ENCODE measurements at places on chromosomes 5 and 9.

DNA sequence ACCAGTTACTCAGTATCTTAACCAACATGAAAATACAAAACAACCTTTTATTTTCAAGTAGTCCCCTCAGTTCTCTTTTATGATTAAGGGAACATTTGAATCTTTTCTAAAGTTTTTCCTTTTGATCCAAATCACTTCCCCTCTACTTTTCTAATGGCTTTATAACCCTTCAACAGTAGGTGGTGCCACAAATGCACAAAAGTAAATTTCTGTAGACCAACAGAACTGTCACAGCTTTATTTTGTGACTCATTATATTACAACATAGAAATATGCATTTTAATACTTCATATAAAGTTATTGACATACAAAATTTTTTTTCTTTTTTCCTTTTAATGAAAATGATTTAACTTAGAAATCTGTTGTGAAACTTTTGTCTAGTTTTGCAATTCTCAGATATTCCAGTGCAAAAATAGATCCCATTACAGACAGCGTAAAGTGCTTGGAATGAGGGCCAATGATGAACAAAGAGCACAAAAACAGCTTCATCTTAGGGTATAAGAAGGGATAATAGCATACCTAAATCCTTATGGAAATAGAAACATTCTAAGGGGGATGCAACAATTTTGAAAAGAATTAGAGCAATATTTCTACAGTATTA is 17.0 kb downstream of the NIPSNAP3B start:
- no peak for DNase-seq

- no peak for DNase-seq
Observed at GRCh38 chr9:137745541-137745991, 126.8 kb downstream of the EHMT1 start.

- DNase-seq: no peak
Observed at GRCh38 chr9:82115900-82116299, 127.3 kb downstream of the SPATA31D1 start.

GRCh38 chr5:33268374-33268773 is 172.4 kb upstream of the TARS1 start:
- DNase-seq: no peak

GRCh38 chr9:136717399-136717798 is 5.0 kb downstream of the DIPK1B start:
- DNase-seq: no peak

GRCh38 chr5:58116346-58116745 is 343.5 kb downstream of the PLK2 start:
- DNase-seq: no peak

- DNase-seq: no peak
Observed at GRCh38 chr5:107979900-107980299, 309.2 kb upstream of the EFNA5 start.

DNA sequence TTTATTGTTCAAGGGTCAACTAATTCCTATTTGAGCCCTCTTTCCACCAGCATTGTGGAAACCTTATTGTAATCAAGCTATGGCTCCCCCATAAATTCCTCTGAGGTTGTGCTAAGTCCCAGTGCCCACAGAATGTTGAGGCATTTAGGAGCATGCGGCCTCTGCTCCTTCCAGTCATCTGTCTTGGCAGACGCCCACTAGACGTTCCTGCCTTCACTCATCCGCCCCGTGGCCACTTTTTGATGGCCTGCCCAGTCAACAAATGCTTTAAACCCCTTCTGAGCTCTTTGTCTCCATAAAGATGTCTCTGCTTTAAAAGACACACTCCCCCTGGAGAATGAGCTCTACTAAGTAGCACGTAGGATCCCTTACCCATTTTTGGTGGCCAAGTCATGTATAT is 104.7 kb downstream of the GAS1 start:
- no peak for DNase-seq

DNA sequence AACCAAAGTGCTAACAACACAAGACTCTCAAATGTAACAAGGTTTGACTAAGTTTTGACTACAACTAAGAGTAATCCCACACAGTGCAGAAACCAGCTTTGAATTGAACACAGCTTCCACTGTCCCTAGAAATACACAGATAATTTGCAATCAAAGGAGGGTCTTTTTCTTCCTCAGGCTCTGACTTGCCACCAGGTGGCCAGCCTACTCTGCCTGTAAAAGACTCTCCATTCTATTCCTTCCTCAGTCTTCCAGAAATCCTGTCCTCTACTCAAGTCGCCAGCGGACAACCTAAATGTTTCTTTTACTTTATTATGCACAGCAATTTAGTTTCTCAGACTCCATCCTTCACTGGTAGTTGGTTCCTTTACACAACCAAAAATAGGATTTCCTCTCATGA is 32.2 kb upstream of the MCTP1 start:
- no peak for DNase-seq

GRCh38 chr5:159782197-159782994 is 133.9 kb upstream of the ADRA1B start:
- no peak for DNase-seq

DNA sequence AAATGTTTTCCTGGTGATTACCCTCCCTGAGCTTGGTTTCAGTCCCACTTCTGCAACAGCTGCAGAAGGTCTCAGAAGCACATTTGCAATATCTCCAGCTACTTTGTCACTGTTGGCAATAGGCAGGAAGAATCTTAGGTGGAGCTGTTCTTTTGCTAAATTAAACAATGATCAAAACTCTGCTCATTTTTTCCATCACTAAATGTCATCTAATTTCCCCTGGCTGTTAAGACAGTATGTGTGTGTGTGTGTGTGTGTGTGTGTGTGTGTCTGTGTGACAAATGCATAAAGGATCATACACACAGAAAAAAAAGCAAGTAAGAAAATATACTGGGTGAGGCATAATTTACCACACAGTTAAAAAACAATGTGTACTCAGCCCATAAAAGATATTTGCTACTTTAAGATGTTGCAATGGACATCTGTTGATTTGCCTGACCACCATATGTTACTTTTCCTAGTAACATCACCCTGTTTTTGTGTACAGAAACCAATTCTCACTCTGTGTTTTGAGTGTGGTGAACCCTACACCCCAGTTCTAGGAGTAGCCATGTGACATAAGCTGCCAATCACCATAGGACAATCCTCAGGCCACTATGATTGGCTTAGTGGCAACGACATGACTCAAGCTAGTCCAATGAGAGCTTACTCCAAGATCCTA is 572.6 kb upstream of the CLINT1 start:
- no peak for DNase-seq

- no peak for DNase-seq
Observed at GRCh38 chr5:74885170-74885569, 19.0 kb upstream of the FAM169A start.

- no peak for DNase-seq
Observed at GRCh38 chr5:74201334-74202081, 439.0 kb downstream of the ENC1 start.

GRCh38 chr5:14415024-14415697 is 166.4 kb upstream of the OTULINL start:
- DNase-seq: no peak

GRCh38 chr5:134968055-134968454 is 348 bp downstream of the CATSPER3 start:
- DNase-seq: no peak

GRCh38 chr5:458547-459353 is 15.8 kb downstream of the EXOC3 start:
- DNase-seq: no peak

- DNase-seq: no peak
Observed at GRCh38 chr9:128372188-128372641, 1.0 kb downstream of the URM1 start.

- DNase-seq: no peak
Observed at GRCh38 chr5:79464695-79465332, 49.1 kb downstream of the HOMER1 start.

GRCh38 chr5:69528035-69528434 is 32.0 kb upstream of the GTF2H2C start:
- DNase-seq: no peak

DNA sequence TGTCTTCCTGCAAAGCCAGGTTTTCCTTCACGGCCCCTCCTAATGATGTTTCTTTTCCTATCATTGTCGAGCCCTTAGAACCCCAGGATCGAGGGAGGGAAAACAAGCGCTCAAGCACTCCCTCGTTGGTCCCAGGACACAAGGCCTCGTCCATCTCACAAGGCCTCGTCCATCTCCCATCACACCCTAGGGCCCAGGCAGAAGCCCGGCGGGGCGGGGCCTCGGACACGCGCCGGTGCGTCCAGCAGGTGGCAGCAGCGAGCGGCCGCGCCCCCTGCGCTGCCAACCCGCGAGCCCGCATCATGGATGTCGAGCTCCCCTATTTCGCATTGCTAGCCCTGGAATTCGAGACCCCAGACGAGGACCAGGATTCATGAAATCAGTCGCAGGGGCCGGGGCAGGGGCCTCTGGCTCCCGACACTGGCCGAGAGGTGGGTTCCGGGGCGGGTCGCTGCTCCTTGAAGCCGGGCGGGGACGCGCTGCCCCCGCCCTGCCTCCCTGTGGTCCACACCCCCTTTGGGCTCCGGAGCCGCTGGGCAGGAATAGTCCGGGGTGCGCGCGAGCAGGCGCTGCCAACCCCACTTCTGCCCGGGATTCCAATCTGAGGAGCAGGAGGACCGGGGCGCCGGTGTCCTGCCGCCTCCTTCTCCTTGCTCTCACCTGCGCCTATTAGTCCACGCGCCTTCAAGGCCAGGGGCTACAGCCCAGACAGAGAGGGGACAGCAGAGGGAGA is at the start of gene ABLIM3:
Gene ABLIM3, plus strand, starts transcription at position 270 of the 733 bp plus-strand sequence. CDS start 603 bp downstream, outside the sequence.
- no peak for DNase-seq

GRCh38 chr9:20506099-20506900 is 116.0 kb downstream of the MLLT3 start:
- no peak for DNase-seq

DNA sequence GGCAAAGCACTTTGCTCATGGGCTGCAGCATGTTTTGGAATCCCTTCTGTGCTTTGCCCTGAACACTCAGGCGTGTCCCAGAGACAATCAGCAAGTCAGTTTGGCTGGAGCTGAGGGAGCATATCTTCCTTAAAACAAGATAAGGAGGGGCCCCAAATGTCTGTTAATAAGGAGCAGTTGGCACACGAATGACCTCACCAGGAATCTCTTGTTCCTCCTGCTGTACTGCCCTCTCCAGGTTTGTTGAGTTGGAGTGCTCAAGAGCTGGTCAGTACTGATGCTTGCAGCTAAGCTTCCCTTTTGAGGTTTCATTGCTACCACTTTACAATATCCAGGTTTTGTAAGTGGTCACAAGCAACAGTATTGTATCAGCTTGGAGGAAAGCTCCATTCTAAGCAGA is 101.3 kb upstream of the EGFLAM start:
- no peak for DNase-seq

GRCh38 chr5:61501971-61502370 is 169.9 kb downstream of the ZSWIM6 start:
- no peak for DNase-seq

DNA sequence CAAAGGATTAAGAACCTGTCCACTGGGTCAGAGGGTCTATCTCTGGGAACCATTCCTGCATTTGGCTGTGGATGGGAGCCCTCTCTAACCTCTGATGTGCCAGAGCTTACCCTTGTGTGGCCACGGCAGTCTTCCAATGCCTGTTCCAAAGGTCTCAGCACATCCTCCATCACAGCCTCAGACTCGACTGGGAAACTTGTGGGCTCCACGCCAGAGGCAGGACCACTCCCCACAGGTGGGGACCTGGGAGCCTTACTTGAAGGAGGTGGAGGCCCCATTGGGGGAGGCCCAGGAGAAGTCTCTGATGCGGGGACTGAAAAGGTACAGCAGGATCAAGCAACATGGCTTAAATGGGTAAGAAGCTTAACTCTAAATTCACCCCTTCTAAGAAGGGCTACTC is 4.4 kb downstream of the EIF4EBP3 start:
- no peak for DNase-seq

GRCh38 chr5:171913987-171914273 is 92.5 kb downstream of the FBXW11 start:
- no peak for DNase-seq

- no peak for DNase-seq
Observed at GRCh38 chr5:1347571-1347970, 2.7 kb upstream of the CLPTM1L start.

DNA sequence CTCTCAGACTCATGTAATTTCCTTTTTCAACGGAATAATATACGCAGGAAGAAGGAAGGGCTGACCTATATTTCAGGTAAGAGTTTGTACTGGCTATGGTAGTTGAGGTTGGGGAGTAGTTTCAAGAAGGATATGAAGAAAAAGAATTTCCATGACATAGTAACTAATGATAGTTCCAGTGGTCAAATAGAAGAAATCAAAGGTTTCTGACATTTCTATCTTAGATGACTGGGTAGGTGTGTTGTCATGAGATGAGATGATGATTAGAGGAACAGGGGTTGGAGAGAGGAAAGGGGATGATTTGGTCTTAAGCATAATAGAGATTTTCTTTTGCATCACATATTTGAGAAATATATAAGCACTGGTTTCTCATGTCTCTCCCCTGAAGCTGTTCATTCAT is 166.0 kb downstream of the SPATA31D1 start:
- no peak for DNase-seq

DNA sequence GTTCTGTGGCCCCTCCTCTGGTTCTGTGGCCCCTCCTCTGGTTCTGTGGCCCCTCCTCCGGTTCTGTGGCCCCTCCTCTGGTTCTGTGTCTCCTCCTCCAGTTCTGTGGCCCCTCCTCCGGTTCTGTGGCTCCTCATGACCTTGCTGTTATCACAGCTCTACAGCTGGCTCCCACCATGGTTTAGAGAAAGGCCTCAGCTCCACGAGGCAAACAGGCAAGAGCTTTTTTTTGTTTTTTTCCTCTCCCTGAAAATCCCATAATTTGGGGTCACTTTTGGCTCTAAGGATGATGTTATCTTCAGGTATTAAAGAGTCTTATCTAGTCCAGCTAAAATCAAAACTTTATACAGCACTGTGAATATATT is 31.8 kb downstream of the C5orf15 start:
- no peak for DNase-seq

DNA sequence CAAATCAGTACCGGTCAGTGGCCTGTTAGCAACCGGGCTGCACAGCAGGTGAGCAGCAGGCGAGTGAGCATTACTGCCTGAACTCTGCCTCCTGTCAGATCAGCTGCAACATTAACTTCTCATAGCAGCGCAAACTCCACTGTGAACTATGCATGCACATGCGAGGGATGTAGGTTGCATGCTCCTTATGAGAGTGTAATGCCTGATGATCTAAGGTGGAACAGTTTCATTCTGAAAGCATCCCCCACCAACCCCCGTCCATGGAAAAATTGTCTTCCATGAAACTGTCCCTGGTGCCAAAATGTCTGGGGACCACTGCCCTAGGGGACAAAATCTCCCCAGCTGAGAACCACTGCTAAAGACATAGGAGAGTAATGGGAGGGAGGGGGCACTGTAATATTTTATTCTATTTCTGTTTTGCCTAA is 51.1 kb downstream of the P4HA2 start:
- no peak for DNase-seq

GRCh38 chr9:135212961-135213360 is 125.5 kb downstream of the OLFM1 start:
- DNase-seq: no peak

DNA sequence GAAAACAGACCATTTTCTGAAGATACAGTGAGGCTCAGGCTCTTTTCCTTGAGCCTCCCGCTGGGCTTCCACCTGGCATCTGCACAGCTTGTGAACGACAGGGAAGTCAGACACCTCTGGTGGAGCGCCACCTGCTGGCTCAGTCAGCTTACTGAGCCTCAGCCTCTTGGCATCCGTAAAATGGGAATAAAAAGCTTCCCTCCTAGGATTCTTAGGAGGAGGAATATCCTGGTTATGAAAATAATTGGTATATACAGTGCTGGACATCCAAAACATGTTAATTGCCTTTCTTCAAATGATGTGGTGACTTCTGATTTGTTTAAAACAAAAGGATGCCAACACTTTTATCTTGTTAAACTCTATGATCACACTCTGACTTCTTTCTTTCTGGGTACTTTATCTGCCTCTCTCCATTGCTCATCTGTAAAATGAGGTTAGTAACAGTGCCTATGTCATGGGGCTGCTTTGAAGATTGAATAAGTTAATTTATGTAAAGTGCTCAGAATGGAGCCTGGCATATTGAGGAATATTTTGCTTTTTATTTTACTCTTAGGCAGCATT is 67.5 kb downstream of the MAMDC2 start:
- no peak for DNase-seq

Data from cortex of kidney (tissue), 1 donor.